ENCODE measurements at places on chromosomes 5 and 9. TPM values are rescaled to one million over a fixed set of nuclear protein-coding genes. Genes with fewer than 3 reads are reported as not detected.

The PDE8B gene
- polyA plus RNA-seq = 6.5 TPM

DNA sequence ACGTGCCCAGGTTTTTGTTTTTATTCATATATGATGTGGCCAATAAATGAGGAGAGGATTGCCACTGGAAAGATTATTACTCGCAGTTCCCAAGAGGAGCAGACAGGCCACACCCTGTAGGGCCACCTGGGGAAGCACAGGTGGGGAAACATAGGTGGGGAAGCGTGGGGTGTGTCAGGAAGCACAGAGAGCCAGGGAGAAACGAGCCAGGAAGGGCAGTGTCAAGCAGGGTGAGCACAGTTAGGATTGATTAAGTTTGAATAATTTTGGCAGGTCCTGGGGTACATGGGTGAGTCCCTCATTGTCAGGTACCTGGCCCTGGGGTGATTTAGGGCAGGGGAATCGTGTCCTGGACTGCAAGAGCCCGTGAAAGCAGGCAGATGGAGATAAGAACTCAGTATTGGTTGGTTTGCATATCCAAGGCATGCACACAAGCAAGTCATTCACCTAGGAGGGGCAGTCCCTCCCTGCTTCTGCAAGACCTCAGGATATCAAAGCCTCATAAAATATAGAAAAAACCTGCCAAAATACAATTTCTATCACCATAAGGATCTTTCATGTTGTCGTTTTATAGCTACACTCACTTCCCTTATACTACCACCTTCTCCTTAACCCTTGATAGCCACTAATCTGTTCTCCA, 22.4 kb downstream of the MVB12B start:
- no peak for DNase-seq

DNA sequence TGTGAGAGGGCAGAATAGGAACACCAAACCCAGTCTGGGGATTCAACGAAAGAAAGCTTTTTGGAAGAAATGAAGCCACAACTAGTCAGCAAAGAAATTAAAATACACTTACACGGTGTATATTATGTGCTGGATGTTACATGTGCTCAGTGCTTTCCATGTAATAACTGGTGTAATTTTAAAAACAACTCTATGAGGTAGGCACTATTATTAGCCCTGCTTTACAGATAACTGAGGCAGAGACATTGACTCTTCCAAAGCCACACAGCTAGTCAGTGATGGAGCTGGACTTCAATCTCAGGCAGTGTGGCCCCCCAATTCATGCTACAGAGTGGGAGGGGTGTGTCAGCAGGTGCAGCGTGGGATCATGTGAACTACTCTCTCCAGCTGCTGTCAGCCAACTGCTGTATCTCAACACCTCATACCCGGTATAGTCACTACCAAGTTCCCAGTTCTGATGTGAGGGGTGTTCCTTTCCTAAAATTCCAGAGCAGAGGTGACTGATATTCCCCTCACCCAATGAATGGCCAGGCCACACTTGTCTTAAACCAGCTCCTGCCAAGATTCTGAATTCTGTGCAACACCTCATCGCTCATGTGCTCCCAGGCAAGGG, 33.8 kb upstream of the TJP2 start:
- no peak for DNase-seq

- DNase-seq = no peak
Measured at GRCh38 chr5:119016125-119016774, 27.9 kb upstream of the DTWD2 start.
